Fibroblast of upper back skin (primary cell): ENCODE measurements at places on chromosomes 3 and 15.

DNA sequence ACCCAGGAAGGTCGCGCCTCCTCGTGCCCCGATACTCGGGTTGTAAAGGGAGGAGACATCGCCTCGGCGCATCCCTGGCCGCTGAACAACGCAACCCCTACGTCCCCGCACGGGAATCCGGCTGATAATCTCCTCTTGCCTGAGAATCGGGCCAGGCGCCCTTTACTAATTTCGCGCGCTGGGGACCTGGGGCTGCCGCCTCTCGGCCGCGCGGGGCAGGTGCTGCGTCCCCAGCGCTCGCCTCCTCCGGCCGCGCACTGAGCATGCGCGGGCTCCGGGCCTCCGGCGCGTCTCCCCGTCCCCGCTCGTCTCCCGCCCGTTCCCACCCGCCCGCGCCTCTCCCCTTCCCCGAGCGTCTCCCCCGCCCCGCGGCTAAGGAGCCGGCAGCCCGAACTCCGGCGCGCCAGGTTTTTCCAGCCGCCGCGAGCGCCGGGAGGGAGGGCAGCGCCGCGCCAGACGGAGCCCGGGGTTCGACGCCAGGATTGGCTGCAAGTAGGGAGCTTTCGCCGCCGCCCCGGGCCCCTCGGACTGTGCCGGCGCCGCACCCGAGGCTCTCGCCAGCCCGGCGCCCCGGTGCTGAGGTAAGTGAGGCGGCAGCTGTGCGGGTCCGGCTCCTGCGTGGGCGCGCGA is at the start of gene CNTN4:
Gene CNTN4 (plus strand): TSS at position 469 of the 630 bp plus-strand sequence.
- DNase-seq: peak; percentile 28

- no peak for DNase-seq
These were observed 34.9 kb upstream of the ST6GAL1 start for GRCh38 chr3:186895406-186895805.

GRCh38 chr3:172562871-172563865 is 39.9 kb upstream of the TNFSF10 start:
- peak; percentile 57 for DNase-seq

- no peak for DNase-seq
These were observed 71.2 kb upstream of the SOX14 start for GRCh38 chr3:137692803-137693431.
